ENCODE measurements at places on chromosomes 16 and 17.
A peak's percentile ranks its signal among the peaks of the same experiment; 100 is the strongest.

- no peak for DNase-seq
Observed at GRCh38 chr16:55282441-55282840, 41.6 kb upstream of the IRX6 start.

- DNase-seq: no peak
Observed at GRCh38 chr16:70422543-70422942, 16.4 kb downstream of the ST3GAL2 start.

DNA sequence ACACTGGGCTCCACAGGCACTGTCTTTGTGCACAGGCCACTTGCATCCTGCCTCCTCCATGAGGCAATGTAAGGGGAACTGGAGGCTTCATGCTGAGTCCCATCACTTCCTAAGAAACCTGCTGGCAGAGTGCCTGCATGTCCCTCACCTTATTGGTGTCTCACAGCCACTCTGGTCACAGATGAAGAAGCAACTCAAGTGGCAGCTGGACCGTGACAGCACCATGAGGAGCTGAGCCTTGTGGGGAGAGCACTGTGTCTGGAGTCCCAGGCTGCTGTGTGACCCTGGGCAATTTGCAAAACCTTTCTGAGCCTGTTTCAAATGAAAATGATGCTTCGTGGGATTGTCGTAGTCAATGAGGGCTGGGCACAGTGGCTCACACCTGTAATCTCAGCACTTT lies 19.5 kb downstream of the ANKRD40 start:
- DNase-seq: no peak

DNA sequence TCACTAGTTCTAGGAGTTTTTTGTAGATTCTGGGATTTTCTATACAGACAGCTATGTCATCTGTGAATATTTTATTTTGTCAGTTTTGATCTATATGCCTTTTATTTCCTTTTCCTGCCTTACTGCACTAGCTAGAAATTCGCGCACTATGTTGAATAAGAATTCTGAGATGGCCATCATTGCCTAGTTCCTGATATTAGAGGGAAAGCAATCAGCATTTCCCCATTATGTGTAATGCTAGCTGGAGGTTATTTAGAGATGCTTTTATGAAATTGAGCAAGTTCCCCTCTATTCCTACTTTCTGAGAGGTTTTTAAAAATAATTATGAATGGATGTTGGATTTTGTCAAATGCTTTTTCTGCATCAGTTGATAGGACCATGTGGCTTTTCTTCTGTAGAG lies 23.8 kb downstream of the MPRIP start:
- DNase-seq: no peak

DNA sequence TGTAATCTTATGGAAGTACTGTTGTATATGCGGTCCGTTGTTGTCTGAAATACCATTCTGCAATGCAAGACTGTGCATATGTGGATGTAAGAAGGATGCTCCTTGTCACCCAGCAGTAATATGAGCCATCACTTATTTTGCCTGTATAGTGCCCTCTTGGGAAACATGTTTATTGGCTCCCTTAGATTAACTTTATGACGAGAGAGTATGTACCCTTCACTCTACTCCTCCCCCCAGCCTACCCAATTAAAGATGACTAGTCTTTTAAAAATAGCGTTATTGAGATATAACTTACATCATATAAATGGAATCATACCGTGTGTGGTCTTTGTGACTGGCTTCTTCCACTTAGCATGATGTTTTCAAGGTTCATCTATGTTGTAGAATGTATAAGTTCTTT lies 33.6 kb downstream of the FTO start:
- DNase-seq: peak; percentile 26

DNA sequence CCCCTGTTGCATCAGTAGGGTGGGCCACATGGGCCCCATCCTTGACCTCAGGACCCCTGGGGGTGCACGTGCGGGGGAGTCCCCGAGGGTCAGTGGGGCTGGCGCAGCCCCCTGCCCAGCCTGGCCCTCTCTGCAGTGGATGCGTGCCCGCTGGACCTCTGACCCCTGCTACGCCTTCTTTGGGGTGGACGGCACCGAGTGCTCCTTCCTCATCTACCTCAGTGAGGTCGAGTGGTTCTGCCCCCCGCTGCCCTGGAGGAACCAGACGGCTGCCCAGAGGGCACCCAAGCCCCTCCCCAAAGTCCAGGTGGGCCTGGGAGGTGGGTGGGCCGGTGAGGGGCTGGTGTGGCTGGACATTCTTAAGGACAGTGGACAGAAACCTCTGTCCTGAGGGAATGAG lies 35.9 kb downstream of the MGAT5B start:
- DNase-seq: no peak

GRCh38 chr16:68612996-68613395 lies 32.1 kb upstream of the CDH3 start:
- no peak for DNase-seq

DNA sequence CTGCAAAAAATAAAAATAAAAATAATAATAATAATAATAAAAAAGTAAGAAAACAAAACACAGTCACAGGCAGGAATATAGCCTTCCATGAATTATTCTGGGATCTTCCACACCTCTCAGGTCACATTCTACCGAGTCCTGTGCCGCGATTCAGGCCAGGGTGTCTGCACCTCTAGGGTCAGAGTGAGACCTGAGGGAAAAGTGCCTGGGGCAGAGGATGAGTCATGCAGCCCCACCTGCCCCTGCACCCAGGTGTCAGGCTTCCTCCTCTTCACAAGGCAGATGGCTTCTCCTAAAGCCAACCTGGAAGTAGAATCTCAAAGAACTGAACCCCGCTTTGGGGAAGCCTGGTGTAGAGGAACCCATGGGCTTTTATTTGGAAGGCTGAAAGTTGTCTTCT lies 283.7 kb downstream of the CPPED1 start:
- DNase-seq: no peak
